Stimulated activated CD4-positive, alpha-beta T cell treated with anti-CD3 and anti-CD28 coated beads, Interleukin-1b, Interleukin-23, amount 100 ng/mL, for 48 hours (primary cell): ENCODE measurements at places on chromosomes 5 and 9.

- peak; percentile 42 for DNase-seq
Observed at GRCh38 chr5:135977375-135977928, 22.7 kb upstream of the LECT2 start.

DNA sequence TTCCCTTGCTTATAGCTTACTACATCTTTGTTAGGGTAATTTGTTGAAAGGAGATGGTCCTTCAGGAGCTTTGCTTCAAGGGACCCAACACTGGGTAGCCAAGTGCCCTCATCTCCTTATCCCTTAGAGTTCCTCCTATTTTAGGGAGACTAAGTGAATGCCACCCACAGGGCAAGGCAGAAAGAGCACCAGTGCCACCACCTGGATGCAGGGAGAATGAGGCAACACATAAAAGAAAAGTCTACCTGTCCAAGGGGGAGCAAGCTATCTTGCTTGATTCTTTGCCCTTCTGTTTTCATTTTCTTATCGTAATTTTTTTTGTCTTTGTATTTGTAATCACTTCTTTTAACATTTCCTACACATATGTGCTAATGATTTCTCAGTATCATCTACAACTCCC is 205.5 kb downstream of the NPR3 start:
- DNase-seq: no peak

- DNase-seq: no peak
Observed at GRCh38 chr9:110288503-110288902, 32.2 kb upstream of the TXN start.

DNA sequence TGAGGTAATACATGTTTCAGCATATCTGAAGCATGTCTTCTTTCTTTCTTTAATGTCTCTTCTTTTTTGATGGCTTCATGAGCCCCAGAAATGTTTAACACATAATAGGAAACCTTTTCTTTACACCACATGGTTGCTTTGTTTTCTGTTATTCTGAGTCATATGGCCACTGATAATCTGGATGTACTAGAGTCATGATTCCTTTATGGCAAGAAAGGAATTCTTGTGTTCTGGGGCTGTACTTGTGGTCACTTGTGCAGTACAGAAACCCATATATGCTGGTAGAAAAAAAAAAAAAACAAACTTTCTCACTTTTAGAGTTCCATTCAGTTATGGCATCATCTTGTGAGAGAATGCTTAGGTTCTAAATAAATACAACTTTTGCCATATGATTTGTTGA is 1669.3 kb upstream of the CDH9 start:
- no peak for DNase-seq

GRCh38 chr5:169881702-169882303 is 98.5 kb downstream of the INSYN2B start:
- no peak for DNase-seq

DNA sequence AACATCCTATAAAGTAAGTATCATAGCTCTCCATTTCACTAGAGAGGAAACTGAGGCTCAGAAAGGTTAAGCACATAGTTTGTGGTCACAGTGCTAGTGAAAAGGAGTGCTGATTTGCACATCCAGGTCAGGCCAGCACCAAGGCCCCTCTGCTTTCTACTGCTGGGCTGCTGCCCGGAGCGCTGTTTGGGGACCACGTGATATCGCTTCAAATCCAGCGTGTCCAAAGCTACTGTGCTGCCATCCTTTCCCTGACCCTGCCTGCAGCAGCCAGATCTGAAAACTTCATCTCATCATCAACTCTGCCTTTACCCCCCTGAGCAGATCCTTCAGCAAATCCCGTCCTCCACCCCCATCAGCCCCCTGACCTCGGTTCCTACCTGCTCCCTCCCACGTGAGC is 40.7 kb upstream of the AKNA start:
- no peak for DNase-seq

DNA sequence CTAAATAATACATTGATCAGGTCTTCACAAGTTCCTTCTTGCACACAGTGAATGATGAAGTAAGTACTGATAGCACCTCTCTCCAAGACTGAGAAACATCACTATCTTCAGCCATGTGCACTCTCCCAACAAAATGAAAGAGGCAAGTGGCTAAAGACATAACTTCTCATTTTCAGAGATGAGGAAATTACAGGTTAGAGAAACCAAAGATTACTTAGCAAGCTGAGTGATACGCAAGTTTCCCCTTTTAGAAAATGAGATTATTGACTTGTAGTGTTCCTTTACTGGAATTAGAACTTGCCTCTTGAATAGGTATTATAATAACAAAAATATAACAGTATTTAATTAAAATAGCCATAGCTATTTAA is 21.6 kb downstream of the CEMIP2 start:
- no peak for DNase-seq

DNA sequence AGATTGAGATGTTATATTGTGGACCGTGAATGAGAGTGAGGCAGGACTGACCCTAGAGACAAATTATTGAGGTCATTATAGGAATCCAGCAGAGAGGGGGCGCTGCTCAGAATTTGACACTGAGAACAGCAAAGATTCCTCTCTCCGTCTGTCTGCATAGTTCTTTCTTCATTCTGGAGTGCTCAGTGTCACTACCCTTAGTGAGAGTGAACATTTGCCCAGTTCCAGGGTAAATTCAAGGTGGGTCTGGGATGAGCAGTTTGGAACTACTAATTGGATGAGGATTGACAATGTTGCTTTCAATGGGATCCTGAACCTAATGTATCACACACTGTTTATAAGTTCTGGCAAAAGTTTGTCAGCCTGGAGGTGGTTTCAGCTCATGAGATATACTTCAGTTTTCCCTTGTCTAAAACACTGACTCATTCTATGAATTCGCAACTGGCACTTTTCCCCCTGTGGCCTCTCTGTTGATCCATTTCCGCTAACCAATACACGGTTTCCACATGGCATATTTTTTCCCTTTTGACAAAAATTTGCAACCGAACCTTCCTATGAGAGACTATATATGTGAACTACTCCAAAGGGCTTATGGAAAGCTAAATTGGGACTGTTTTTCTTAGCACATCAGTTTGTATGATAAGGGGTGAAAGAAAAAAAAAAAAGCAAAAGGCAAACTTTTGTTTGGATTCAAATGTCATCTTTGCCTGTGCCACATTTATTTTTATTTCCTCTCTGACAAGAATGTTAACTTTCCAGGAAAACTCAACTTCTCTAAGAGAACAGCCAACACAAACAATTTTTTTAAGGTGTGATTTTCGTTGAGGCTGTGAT is 1240.7 kb upstream of the WWC1 start:
- DNase-seq: no peak

DNA sequence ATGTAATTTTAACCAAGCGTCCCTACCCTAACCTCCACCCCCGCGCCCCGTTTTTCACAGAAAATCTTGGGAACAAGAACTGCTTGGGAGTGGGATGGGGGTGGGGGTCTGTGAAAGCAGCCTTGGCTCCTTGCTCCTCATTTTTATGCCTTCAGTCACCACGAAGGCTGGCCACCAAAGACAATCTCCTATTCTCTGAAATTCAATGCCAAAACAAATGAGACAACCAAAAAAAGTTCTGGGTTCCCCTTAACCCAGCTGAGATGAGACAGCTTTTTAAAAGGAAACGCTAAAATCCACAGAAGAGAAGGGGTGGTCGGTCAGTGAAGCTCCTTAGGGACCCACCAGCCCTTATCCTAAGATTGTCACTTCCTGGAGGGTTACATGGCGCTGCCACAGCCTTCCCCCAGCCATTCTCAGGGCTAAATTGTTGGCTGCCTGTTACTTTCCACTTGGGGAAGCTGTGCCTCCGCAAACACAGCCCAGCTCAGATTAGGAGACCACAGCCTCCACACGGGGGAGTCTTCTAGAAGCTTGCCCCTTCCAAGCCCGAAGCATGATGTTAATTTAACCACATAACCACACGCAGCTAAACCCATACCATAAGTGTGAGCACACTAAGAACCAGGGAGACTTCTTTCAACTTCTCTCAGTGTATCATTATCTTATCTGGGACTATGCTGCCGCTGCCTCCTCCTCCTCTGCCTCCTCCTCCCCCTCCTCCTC is 136.3 kb downstream of the FOXD1 start:
- DNase-seq: no peak

- DNase-seq: no peak
Observed at GRCh38 chr9:101671567-101671966, 66.9 kb downstream of the GRIN3A start.

- no peak for DNase-seq
Observed at GRCh38 chr9:14219850-14220249, 94.1 kb downstream of the NFIB start.

GRCh38 chr5:146301626-146302025 is 37.0 kb upstream of the POU4F3 start:
- DNase-seq: no peak

GRCh38 chr9:137434498-137435380 is 6.4 kb downstream of the ENTPD8 start:
- no peak for DNase-seq

DNA sequence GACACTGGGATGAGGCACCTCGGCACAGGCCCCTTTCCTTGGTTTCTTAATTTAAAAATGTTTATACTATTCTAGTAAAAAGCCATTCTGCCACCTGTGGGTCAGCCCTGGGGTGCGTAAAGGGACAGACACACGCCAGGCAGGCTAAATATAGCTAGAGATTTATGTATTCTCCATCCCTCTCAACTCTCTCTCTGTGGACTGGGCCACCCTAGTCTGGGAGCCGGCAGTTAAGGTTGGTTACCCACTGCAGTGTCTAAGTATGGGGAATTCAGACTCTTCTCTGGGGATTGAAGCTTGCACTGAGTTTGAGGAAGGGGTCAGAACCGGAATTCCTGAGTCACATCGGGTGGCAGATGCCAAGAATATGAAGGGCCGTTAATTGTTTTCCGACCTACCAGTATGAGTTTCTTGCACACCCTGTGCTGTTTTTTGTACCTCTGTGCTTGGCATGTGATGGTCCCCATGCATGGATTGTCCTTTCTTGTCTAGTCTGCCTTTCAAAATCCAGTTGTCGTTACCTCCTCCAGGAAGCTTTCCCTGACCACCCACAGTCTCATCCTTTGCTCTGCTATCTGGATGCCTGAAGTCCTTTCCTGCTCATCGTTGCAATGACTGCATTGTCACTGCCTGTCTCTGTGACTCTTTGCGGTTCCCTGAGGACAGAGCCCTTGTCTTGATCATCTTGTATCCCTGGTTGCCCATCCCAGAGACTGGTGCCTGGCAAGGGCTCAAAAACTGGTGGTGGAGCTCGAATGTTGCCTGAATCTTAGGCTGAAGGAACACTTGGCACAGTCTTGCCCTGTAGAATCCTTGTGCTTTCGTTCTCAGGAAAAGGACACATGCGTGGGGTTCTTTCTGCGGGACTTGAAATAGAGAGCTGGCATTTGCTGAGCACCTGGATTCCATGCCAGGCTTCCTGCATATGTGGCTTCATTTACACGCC is 2.1 kb downstream of the NEURL1B start:
- no peak for DNase-seq

- DNase-seq: no peak
Observed at GRCh38 chr9:9283159-9283986, 1329.4 kb downstream of the PTPRD start.

DNA sequence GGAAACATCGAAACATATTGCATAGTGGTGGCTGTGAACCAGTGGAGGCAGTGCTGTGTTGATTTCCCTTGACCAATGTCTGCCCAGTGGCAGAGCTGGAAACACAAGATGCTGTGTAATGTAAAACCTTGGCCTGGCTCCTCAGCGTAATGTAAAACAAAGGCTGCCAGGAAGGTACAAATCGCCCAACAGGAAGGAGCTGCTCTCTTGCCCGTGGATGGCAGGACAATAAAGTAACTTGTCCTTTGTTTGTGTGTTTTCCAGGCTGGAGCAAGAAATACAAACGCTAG is 143.4 kb downstream of the PALM2AKAP2 start:
- DNase-seq: no peak

- DNase-seq: no peak
Observed at GRCh38 chr5:18305288-18305924, 671.1 kb downstream of the TAF11L14 start.

DNA sequence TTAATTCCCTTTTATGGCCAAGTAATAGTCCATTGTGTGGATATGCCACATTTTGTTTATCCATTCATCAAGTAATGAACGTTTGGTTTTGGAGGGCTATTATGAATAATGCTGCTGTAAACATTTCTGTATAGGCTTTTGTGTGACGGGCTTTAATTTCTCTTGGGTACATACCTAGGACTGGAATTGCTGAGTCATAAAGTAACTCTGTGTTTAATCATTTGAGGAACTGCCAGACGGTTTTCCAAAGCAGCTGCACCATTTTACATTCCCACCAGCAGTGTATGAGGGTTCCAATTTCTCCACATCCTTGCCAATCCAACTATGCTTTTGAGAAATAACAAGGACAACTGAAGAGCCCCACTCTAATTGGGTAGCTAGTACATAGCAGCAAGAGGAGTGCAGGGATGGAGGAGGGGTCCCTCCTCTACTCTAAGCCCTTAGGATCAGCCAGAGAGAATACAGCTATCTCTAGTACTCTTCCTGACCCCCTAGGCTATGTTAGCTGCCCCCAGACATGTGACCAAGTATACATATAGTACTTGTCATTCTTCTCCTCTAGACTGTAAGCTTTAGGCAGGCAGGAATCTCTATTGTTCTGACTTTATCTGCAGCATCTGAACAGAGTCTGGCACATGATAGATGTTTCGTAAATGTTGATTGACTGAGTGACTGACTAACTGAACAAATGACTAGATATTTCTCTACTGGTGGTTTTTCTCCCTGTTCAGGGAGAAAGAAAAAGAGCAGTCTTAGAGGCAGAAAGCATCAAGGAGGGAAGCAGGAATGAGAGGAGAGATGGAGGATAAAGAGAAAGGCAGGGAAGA is 22.1 kb upstream of the MATR3 start:
- no peak for DNase-seq

DNA sequence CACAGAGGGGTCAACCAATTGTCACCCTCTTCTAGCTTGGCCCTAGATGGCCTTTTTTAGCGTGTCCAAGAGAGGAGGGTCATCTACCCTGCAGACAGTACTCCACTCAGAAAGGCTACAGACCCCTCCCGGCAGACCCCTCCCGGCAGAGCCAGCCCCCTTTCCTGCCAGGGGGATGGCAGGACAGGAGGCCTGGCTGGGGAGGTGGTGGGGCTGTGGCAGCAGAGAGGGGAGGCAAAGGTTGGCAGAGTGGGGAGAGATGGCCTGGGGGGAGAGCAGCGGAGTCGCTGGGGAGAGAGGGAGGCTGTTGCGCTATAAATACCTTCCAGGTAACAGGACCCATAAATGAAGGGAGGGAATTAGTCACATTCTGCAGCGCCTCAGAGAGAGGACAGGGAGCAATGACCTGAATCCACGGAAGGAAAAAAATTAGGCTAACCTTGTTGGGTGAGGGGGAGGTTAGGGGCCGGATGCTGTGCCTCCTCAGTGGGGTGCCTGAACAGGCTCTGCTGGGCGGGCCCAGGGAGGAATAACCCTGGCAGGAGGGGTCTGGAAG is 32.9 kb upstream of the PSD2 start:
- DNase-seq: no peak

- DNase-seq: no peak
Observed at GRCh38 chr9:77892955-77893514, 138.6 kb downstream of the GNAQ start.

DNA sequence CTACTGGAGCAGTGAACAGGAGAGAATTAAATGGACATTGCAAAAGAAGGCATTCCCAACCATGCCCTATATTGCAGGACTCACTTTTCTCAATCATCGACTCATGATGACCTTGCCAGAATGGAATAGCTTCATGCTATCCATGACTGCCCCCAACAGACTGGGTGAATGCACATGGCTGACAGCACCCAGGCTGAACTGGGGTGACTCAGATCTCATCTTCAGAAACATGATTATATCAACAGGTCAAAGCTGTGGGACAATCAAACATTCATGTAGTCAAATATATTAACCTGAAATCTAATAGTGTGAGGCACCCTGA is 34.7 kb upstream of the MIER3 start:
- no peak for DNase-seq
